Activated CD8-positive, alpha-beta memory T cell treated with anti-CD3 and anti-CD28 coated beads, Interleukin-2, amount 50 U/mL, for 4 hours (primary cell): ENCODE measurements at places on chromosomes 12 and 14.

- DNase-seq = no peak
Observed at GRCh38 chr14:100069161-100069800, 4.1 kb downstream of the EVL start.

GRCh38 chr12:107355004-107355565 lies 261.7 kb upstream of the CRY1 start:
- DNase-seq = no peak

- no peak for DNase-seq
Observed at GRCh38 chr12:76506149-76506548, 53.4 kb downstream of the OSBPL8 start.

- no peak for DNase-seq
Observed at GRCh38 chr14:58816416-58817115, 178.8 kb downstream of the DACT1 start.

GRCh38 chr12:575948-576614 lies 87.2 kb downstream of the NINJ2 start:
- DNase-seq = peak; percentile 88

GRCh38 chr14:86541972-86542371 lies 1012.0 kb downstream of the FLRT2 start:
- DNase-seq = no peak

DNA sequence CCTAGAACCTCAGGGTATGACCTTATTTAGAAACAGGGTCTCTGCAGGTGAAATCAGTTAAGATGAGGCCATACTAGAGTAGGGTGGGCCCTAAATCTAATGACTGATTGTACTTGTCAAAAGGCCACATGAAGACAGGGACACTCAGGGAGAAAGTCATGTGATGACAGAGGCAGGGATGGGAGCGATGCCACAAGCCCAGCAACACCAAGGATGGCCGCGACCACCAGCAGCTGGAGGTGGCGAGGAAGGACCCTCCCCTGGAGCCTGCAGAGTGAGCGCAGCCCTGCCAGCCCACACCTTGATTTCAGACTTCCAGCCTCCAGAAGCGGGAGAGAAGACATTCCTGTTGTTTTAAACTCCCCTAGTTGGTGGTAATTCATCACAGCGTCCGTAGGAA lies 199.9 kb downstream of the PHETA1 start:
- no peak for DNase-seq

GRCh38 chr14:77603654-77604255 lies 12.7 kb downstream of the SPTLC2 start:
- no peak for DNase-seq

- no peak for DNase-seq
Observed at GRCh38 chr14:92417759-92418158, 94.8 kb downstream of the SLC24A4 start.

GRCh38 chr12:96136161-96136560 lies 58.0 kb upstream of the ELK3 start:
- no peak for DNase-seq

DNA sequence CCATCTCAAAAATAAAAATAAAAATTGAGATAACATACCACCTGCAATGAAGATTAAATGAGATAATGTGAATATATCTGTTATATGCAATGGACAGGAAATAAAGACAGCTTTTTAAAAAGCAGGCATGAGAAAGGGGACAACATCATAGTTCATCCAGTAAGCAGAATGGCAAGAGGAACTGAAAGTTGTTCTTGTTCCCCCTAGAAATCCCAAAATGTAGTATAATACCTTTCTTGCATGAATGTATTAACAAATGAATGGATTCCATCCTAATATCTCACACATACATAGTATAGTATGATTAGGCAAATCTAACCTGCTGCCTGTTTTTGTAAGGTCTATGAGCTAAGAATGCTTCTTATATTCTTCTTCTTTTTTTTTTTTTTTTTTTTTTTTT lies 31.4 kb downstream of the FGD6 start:
- no peak for DNase-seq

GRCh38 chr14:73887694-73888459 lies 1.2 kb downstream of the ZNF410 start:
- no peak for DNase-seq

GRCh38 chr14:62280366-62280765 lies 518.1 kb downstream of the SNAPC1 start:
- DNase-seq = no peak

DNA sequence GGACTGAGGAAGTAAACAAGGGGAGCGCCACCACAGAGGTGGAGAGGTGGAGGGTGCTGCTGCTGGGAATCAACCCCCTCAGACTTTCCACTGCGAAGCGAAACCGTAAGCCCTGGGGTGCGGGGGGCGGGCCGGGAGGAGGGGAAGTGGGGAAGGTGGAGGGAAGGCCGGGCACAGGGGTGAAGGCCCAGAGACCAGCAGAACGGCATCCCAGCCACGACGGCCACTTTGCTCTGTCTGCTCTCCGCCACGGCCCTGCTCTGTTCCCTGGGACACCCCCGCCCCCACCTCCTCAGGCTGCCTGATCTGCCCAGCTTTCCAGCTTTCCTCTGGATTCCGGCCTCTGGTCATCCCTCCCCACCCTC lies at the start of gene LAG3:
TSS of gene LAG3 (plus strand) at position 190 of the 365 bp plus-strand sequence. CDS start 333 bp downstream, outside the sequence.
- DNase-seq = peak; percentile 62

DNA sequence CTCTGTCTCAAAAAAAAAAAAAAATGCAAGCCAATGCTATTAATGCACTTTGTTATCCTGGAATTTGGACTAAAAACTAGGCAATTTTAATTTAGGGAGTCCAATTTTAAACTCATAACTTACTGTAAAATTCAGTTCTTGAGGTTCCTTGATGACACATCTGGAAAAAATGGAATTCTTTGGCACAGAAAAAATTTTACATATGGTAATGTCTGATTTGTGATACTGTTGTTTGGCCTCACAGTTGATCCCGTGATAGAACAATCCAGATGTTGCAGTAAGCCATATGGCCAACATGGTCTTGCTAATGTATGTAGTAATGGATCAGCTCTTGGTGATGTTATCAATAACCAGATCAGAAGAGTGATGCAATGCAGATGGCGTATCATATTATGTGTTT lies 1089.8 kb downstream of the FLRT2 start:
- DNase-seq = no peak

- DNase-seq = no peak
Observed at GRCh38 chr14:21191261-21191808, 35.5 kb upstream of the OR5AU1 start.

DNA sequence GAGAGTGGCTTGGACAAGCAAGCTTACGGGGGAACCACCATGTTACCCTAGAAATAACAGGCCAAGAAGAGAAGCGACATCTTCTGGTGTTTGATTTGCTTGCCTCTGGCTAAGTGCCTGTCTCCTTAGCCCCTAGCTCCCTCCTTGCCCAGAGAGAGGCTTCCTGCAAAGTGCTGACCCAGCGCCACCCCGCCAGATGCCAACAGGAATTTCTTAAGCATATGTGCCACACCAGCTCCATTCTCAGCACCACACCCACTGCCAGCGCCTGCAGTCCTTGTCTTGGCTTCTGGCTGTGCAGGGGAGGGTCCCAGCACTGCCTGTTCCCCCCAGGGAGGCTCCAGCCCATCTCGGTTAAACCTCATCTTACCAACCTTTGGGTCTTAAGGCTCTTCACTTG lies 74.2 kb upstream of the NCOR2 start:
- DNase-seq = no peak

DNA sequence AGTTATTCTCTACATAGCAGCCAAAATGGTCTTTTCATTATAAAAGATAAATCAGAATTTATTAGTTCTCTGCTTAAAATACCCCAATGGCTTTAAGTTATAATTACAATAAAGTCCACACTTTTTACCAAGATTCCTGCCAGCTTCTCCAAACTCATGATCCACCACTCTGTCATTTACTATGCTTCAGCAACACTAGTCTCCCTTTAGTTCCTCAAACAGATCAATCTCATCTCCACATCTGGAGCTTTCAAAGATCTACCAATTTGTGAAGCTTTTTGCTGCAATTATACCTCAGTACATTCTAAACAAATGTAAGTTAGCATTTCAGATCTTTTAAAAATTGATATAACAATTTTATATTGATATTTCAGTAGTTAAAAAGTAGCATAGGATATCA lies 24.9 kb downstream of the CATSPERB start:
- DNase-seq = no peak

GRCh38 chr12:69007855-69008351 lies 74.9 kb upstream of the CPM start:
- DNase-seq = no peak

GRCh38 chr14:70422538-70422937 lies 5.6 kb upstream of the SYNJ2BP start:
- DNase-seq = no peak

GRCh38 chr14:92848887-92849286 lies 54.8 kb downstream of the GOLGA5 start:
- DNase-seq = no peak

GRCh38 chr14:54332490-54332889 lies 64.3 kb upstream of the CDKN3 start:
- DNase-seq = no peak

- no peak for DNase-seq
Observed at GRCh38 chr12:87866578-87867292, 162.5 kb downstream of the C12orf50 start.

DNA sequence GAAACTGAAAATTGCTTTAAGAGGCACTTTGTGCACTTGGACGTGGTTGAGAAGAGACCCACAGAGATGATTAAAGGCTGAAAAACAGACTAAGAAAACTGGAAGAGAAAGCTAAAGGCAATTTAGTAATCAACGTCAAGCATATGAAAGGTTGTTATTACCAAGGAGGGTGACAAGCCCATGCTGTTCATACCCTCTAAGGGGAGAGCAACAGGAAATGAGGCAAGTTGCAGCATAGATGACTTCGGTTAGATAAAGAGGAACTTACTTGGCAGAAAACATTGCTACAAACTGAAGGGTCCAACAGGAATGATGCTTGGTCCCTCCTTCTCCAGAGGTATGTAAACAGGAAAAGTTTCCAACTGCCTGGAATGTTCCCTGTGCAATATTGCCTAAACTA lies 107.8 kb downstream of the DUSP6 start:
- no peak for DNase-seq

- DNase-seq = peak; percentile 80
Observed at GRCh38 chr14:49692811-49693734, at the start of gene KLHDC1. Gene KLHDC1, plus strand, starts transcription at chr14:49693120. Its CDS starts 75 bp downstream, at chr14:49693195.

DNA sequence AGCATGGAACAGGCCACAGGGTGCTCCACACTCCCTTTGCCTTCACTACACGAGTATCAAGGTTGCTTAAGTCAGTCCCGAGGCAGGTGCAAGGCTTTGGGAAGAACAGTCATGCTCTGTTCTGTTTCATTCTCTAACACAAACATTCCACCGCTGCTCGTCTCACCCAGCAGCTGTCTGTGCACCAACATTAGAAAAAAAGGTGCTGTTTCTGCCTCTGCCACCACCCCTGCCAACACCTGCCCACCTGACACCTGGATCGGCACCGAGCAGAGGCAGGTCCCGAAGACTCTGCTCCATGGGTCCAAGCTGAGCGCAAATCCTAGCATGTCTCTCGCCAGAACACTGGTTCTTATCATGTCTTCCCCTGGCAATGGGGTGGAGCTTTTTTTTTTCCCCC lies 347.7 kb downstream of the TMEM132D start:
- no peak for DNase-seq

DNA sequence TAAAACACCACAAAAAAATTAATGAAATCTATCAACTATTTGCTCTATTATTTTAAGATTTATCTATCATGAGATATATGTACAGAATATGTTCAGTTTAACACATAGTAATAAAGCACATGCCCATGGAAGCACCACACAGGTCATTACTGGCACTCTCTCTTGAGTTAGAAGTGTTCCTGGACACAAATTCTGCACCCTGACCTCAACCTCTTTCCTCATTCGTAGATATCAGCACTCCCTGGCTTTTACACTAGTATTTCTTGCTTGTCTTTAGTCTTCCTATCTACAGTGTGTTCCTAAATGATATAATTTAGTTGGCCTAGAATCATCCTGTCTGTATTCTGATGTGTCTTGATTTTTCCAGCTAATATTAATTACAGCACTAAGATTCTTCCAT lies 321.0 kb upstream of the SOX5 start:
- DNase-seq = no peak

GRCh38 chr14:55500219-55500701 lies 59.8 kb upstream of the TBPL2 start:
- DNase-seq = no peak

- no peak for DNase-seq
Observed at GRCh38 chr12:92513231-92513730, 189.5 kb upstream of the PLEKHG7 start.
